NCI-H226 (cell line): ENCODE measurements at places on chromosomes 16 and 17.

DNA sequence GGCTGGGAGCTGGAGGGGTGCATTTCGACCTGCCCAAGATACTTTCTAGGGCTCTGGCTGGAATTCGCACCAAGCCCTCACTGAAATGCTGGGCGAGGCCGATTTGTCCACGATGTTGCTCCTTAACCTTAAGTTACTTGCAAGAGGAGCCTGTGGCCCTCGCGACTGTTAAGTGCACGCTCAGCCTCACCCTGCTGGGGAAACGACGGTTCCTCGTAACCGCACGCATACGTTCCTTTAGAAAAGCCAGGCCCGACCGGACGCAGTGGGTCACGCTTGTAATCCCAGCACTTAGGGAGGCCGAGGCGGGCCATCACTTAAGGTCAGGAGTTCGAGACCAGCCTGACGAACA, 607 bp upstream of the NCOR1 start:
- DNase-seq: peak; percentile 15

DNA sequence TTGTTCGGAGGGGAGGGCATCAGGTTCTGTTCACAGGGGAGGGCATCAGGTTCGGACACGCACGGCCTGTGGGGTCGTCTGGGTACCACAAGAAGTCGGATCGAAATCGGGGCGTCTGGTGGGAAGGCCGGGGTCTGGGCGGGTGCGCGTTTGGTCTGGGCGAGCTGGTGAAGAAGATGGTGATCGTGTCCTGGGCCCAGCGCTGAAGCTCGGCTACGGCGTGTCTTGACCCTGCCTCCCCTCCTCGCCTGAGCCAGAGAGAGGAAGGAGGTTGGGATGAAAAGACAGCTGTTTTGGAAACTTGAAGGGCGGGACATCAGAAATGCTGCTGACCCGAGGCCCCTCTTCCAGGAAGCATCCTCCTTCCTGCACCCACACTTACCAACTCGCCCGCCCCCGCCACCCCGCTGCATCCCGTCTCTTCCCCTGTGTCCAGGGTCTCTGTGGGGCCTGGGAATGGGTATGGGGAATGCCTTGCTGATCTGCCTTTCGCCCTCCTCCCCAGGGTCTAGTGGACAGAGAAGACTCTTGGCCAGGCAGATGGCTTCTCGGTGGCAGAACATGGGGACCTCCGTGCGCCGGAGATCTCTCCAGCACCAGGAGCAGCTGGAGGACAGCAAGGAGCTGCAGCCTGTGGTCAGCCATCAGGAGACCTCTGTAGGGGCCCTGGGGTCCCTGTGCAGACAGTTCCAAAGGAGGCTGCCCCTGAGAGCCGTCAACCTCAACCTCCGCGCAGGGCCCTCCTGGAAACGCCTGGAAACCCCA, 498 bp downstream of the PIMREG start:
- no peak for DNase-seq

GRCh38 chr16:35795361-35796029, 2336.1 kb downstream of the TP53TG3F start:
- no peak for DNase-seq

- DNase-seq: no peak
These were observed 5.3 kb upstream of the WSCD1 start for GRCh38 chr17:6064868-6065267.

DNA sequence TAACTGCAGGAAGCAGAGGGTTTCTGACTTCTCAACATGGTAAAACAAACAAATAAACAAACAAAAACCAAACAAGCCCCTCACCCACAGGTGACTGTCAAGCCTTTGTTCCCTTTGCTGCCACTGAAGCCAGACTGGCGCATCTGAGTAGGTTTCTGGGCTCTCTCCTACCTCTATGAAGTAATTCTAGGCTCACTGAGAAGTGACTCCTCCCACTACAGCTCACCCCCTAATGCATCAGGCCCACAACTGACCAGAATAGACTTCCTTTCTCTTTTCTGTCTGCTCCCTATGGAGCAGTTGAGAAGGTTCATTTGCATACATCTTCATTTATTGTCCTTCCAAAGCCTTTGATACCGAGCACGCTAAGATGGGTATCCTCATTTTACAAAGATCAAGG, 77.0 kb upstream of the CCL2 start:
- DNase-seq: no peak

GRCh38 chr17:70658840-70659239, 489.5 kb downstream of the KCNJ2 start:
- no peak for DNase-seq

- peak; percentile 96 for DNase-seq
These were observed 24.7 kb downstream of the IL21R start for GRCh38 chr16:27426423-27427408.

GRCh38 chr17:35588196-35588920, 1.2 kb downstream of the AP2B1 start:
- peak; percentile 81 for DNase-seq

- no peak for DNase-seq
These were observed 124.2 kb upstream of the TBX2 start for GRCh38 chr17:61275395-61275794.

DNA sequence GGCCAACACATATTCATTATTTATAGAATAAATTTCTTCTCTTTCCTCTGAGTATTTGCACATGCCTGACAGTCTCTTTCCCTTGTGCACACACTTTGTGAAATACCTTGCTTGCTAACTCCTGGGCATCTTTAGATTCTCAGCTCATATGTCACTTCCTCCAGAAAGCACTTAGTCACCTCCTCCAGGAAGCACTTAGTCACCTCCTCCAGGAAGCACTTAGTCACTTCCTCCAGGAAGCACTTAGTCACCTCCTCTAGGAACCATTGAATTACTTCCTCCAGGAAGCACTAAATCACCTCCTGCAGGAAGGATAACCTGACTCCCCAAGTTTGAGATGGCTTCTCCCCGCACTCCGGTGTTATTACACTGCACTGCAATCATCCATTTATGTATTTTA, 462.5 kb upstream of the EEF2KMT start:
- DNase-seq: peak; percentile 66

- DNase-seq: peak; percentile 99
These were observed 19.0 kb downstream of the CENPX start for GRCh38 chr17:82003411-82004381.

DNA sequence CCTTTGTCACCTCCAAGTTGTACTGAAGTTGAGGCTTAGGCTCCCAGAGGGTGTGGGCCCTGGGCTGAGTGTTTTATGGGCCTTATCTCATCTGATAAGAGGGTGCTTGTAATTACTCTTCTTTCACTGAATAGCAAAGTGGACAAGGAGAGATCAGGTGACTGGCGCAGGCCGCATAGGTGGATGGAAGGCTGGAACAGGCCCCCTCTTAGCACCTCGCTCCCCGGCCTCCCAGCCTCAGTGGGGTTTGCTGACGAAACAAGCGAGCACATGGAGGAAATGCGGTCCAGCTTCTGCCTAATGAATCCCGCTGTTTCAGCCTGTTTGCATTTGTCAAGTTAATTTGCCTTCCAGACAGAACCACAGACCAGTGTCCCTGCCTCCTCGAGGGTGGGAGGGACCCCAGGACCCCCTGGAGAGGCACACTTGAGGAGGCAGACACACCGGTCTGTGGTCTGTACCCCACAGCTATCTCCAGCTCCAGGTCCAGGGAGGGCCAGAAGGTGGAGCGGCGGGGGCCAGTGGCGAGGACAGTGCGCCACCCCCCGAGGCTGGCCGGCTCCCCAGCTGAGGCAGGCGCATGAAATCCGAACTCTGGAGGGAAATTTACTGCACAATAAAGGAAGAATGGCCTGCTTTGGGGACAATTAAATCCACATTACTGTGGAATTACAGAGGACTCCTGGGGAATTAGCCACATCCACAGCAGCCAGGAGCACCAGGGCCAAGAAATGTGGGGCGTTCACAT, 123.4 kb downstream of the NTN1 start:
- no peak for DNase-seq
